ENCODE measurements at places on chromosomes 2 and 18.

GRCh38 chr18:68532328-68532885, 182.5 kb downstream of the TMX3 start:
- no peak for DNase-seq

DNA sequence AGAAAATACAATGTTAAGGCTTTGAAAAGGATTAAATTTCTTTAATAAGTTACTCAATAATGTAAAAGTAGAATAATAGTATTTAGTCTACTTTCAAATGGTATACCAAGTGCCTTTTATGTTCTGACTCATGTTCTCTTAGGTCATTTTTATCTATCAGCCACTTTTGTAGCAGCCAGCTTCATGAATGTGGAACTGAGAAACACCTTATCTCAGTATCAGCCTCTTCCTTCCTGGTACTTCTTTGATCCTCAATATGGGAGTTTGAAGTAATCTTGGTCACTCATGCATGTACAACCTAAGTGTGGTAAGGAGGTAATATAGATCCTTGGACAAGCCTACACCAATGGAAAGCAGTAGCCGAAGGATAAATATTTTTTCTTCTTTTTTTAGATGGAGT, 180.4 kb upstream of the NRXN1 start:
- DNase-seq, result no peak

DNA sequence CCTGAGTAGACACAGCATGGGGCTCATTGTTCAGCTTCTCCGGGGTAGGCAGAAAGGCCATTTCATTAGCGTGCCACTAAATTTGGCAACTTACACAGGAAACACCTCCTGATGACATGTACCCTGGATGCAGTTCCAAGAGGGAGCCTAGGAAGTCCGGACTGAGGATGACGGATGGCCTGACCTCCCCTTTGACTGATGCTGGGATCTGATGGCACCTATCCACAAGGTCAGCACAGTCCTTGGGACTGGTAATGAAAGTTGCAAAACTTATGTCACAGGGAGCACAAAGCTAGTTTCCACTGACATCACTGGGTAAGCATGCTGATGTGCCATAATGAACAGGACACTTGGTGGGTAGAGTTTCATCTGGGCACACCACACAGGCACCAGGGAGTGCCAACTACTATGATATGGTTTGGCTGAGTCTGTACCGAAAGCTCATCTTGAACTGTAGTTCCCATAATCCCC, 126.7 kb upstream of the ARL4C start:
- DNase-seq, result no peak

- DNase-seq, result no peak
These were observed 375.5 kb downstream of the ZNF521 start for GRCh38 chr18:24976502-24976901.

DNA sequence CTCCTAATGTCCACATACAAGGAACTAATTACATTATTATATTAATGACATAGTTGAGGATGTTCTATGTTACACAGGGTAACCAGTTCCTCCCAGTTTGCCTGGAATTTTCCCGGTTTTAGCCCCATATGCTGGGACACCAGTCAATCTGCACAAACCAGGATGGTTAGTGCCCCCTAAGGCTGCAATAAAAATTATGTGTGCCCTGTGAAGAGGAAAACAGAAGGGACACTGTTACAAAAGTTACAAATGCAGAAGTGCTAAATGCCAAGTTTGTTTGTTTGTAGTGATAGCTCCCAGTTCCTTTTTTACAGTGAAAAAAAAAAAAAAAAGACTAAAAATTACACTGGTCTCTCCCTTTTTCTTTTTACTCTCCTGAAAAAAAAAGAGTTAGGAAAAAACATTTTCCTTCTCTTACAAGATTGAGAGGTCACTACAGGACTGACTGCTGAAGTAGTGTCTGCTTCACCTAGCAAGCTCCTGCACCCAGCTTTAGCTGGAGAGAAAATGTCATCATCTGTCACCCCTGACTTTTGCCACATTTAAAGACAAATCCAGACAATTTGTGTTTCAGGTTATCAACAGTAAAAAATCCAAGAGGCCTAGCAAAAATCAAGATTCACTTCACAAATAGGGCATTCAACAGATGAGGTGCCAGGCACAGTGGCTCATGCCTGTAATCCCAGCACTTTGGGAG, 3.2 kb downstream of the ANKRD44 start:
- peak; percentile 61 for DNase-seq

DNA sequence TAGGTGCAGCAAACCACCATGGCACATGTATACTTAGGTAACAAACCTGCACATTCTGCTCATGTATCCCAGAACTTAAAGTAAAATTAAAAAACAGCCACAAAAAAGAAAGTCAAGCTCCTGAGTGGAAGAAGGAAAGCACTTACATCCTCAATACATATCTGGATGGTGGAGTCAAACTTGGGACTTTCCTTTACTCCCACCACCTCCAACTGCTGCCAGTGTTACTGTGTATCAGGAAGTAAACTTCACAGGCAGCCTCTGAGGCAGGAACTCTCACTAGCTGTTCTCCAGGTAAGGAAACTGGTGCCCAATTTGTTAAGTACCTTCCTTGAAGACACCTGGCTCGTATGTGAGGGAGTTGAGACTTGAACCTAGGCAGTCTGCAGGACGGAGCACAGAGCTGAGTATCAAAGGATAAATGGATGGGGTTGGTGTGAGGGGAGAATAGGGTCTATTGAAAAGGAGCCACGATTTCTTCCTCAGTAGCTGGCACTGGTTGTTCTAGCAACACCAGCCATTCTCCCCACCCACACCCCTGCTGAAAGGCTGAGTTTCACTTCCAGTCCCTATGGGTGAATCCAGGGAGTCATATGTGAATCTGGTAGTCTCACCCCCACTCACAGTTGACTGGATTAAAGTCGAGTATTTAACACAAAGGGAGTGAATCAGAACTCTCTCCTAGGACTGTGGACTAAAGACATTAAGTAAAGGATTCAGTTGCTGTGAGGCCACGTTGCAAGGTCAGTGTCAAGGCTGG, 50.0 kb upstream of the GPR39 start:
- no peak for DNase-seq

Measured in GF-D8 (cell line).